Activated T-cell treated with anti-CD3 and anti-CD28 coated beads for 48 hours (primary cell): ENCODE measurements at places on chromosomes 11 and 22.

GRCh38 chr11:112932593-112932992 is 28.6 kb upstream of the NCAM1 start:
- DNase-seq = no peak

DNA sequence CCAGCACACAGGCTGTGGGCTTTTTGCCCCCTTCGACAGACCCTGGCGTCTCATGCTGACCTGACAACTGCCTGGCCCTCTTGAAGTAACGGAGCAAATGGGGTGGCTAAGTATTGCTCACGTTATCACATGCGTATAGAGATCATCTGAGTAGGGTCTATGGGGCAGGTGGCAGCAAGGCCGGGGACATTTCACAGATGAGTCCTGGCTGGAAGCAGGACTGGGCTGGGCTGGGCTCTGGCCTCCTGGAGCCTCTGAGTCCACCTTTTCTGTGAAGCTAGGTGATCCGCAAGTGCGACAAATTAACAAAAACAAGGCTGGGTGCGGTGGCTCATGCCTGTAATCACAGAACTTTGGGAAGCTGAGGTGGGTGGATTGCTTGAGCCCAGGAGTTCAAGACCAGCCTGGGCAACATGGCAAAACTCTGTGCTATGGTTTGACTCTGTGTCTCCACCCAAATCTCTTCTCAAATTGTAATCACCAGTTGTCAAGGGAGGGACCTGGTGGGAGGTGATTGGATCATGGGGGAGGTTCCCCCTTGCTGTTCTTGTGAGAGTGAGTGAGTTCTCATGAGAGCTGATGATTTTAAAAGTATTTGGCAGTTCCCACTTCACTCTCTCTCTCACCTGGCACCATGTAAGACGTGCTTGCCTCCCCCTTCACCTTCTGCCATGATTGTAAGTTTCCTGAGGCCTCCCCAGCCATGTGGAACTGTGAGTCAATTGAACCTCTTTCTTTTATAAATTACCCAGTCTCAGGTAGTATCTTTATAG is 122.0 kb downstream of the MPPED1 start:
- DNase-seq = no peak

GRCh38 chr11:3959015-3959902 is 103.8 kb downstream of the STIM1 start:
- no peak for DNase-seq

DNA sequence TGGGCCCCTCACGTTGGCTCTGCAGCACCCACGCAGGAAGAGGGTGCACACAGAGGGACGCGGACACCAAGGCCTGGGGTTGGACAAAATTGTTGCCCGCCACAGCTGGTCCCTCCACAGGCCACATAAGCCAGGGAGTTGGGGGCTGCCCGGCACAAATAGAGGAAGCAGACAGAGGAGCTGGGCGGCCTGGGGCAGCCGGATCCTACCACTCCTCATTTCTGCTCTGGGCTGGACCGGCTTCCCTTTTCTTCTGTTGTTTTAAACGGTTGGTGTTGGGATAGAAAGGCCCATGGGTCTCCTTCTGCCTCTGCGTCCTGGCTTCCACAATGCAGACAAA is 36.4 kb upstream of the LINC01488 start:
- no peak for DNase-seq

DNA sequence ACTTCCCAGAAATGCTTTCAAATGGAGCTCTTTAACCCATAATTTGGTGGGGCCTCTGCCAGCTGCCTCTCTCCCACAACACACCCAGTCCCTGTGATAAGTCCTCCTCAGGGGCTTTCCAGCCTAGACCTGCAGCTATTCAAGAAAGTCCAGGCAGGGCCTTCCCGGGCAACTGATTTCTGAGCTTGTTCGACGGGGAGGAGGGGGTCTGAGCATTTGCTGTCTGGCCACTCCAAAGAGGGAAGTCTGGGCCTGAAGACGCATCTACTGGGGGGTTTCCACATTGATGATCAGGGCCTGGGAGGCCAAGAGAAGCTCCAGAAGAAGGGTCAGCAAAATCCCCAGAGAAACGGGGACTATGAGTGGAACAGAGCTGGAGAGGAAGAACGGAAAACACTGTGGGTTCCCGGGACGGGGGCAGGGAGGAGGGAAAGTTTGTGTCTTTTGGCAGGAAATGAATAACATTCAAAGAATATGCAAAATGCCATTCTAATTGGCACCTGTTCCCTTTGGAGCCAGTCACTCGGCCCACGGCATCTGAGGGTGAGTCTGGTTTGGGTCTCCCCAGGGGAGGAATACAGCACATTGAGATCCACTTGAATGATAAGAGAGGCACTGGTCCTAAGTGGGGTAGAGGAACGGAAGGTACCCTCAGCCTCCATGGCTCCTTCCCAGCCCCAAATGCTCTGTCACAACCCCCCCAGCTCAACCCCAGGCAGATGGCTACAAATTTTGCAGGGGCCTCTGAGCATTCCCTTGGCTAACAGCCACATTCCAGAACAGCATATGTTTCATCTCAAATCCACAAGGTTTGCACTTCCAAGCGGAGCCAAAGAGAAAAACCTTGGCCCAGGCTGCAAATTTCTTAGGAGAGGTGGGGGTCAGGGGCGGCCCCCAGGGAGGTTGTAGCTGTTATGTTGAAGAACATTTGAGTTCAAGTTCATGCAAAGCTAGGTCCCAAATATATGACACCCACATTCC is 72.0 kb downstream of the RPUSD4 start:
- no peak for DNase-seq

GRCh38 chr11:48093795-48094642 is 113.7 kb downstream of the PTPRJ start:
- DNase-seq = no peak

DNA sequence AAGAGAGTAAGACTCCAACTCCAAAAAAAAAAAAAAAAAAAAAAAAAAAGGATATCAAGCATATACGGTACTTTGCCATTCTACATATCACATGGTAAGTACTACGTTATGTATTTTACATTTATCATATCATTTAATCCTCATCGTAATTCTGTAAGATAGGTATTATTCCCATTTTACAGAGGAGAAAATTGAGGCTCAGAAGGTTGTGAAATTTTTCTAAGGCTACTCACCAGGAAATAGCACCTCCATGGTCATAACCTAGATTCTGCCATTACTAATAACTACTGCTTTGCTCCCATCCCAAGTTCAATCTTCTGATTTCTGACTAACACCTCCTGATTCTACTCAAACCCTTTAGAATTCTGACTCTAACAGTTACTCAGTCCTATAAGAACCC is 138.0 kb downstream of the FCHSD2 start:
- no peak for DNase-seq

GRCh38 chr22:37343863-37344734 is 61.8 kb downstream of the CYTH4 start:
- no peak for DNase-seq

DNA sequence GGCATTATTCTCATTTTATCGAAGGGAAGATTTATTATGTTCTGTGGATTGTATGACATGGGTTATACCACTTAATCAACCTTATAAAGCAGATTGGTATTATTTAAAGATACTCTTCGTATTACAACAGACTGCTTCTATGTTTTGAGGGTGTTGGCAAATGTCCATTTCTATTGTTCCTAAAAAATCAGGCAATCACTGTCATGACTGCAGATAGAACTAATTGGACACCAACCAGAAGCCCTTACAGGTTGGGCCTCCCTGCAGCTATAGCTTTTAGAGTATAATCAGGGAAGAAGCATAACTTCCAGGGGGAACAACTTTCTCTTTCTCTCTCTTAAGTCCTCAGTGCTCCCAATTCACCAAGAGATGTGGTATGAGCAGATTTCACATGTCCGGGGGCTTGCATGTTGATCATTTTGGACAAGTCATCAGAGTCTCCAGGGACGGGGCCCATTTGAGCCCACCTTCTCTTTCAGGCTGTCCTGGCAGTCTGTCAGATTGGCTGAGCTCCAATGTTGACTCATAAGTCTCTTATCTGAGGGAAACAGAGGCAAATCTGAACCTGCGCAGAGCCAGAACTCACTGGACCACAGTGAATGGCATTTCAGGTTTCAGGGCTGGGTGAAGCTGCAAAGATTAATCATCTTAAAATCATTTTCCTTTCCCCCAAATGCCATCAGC is 264.0 kb upstream of the CCDC90B start:
- DNase-seq = no peak

- no peak for DNase-seq
Measured at GRCh38 chr22:48765595-48765994, 1062.1 kb downstream of the BRD1 start.

- no peak for DNase-seq
Measured at GRCh38 chr22:24542641-24543040, 12.3 kb downstream of the GUCD1 start.

- no peak for DNase-seq
Measured at GRCh38 chr22:37887584-37888378, 18.3 kb upstream of the MICALL1 start.

GRCh38 chr11:91470656-91471055 is 754.0 kb upstream of the FAT3 start:
- no peak for DNase-seq

DNA sequence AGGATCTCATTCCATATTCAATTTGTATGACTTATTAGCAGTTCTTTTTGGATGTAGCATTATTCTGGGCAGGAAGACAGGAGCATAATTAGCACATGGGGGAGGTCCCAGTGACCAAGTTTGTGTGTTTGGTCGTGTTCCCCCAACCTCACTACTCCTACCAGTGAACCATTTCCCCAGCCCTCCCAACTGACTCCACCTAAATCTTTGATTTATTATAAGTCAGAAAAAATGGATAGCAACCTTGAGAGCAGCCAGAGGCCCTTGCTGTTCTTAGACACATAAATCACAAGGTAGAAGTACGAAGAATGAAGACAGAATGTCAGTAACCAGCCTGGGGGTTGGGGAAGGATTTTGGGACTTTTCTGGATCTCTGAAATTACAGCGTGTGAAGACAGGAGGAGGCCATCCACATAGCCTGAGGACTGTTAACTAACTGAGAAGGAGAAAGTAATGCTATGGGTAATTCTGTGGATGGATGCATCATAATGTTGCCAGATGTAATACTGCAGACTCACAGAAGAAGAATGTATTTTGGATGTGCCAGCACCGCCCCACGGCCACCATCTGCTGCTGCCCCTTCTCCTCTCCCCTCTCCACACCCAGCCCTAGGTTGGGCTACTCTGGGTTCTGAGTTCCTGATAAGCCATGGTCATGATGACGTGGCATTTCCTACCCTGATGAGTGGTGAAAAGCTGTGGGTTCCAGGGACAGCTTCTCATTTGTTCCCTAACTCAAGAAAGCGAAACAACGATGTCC is 124.3 kb upstream of the TTC12 start:
- no peak for DNase-seq

DNA sequence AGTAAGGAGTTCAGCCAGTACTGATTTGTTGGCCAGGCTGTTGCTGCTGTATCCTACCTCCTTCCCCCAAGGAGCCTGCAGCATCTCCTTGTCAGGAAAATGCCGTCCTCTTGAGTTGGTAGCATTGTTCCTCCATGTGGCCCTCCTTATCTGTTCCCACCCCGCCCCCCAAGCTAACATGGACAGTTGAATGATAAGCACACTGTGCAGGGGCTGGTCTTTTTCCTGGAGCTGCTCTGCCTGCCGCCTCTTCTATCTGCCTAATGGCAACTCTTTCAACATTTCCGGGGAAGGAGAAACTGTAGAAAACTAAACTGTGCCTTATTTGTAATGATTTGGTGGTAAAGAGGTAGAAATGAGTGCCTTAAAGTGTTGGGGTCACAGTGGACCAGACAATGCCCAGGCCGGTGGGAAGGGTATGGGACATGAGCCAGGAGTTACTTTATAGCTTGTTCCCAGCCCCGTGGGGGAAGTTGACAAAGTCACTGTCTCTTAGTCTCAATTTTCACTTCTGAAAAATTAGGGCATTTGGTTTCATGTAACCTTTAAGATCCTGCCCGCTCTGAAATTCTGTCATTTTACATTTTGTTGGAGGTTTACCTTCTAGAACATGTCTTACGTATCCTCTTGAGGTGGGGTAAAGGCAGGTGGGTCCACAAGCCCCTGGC is 4.5 kb downstream of the FAM118A start:
- no peak for DNase-seq

DNA sequence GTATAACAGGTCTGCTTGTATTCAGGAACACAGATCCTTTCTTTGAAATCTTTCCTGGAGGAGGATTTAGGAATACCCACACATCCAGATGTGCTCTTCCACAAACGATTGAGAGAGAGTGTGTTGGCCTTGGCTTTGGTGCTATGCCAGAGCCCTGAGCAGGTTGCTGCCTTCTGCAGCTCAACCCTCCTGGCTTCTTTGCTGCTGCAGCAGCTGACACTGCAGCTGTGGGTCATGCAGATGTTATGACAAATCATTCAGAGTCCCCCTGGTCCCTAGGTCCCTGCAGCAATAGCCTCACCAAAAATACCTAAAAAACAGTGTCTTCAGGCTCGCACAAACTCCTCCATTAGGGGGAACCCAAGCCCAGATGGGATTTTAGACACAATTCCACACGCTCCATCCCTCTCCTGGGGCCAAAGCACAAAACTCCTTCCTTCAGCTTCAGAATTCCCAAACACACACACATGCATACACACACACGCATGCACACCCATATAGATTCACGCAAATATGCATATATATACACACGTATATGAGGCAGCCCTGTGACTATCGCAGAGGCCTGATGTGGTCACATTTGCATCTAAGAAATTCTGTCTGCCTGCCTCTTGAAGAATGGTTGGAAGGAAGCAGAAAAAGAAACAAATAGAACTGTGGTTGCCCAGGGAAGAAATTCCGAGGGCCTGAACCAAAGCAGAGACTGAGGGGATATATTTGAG is 35.4 kb downstream of the SLN start:
- DNase-seq = no peak

DNA sequence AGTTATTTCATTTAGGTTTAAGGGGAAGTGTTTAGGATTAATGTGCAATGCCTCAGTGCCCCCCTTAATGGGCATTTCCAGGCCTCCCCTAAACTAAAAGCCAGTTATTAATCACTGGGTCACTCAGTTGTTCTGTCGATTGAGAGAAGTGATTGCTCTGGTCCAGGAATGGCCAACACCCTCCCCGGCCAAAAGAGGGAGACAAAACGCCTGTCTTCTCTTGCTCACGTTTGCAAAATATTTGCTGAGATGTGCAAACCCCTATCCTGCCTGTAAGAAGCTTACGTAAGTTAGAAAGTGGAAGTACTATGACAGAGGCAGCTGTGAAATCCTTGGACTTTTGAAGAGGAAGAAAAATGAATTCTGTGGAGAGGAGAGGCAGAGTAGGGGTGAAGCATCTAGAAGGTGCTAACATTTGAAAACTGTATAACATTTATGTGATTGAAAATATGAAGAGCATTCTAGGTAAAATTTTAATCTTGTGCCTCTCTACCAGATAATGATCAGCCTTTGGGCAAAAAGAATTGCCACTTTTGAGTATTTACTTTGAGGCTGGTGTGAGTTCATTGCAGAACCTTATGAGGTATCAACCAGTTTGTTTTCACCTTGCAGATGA is 37.7 kb downstream of the NTM start:
- no peak for DNase-seq

DNA sequence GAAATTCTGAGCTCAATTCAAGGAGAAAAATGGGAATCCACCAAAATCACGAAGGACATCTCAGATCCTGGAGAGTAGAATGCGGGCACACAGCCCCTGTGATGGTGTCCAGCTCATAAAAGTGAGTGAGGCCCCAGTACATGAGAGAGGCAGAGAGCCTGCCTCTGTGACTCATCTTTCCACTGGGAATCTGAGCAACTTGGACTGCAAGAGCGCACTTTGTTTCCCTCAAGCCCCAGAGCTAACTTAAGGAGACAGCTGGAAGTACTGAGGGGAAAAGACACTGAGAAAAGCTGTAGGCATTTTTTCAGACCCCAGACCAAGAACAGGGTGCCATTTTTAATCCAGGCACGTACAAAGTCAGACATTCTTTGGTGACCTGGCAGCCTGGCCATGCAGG is 273.7 kb downstream of the C11orf87 start:
- DNase-seq = no peak
